ENCODE measurements at places on chromosomes 6 and 20.

DNA sequence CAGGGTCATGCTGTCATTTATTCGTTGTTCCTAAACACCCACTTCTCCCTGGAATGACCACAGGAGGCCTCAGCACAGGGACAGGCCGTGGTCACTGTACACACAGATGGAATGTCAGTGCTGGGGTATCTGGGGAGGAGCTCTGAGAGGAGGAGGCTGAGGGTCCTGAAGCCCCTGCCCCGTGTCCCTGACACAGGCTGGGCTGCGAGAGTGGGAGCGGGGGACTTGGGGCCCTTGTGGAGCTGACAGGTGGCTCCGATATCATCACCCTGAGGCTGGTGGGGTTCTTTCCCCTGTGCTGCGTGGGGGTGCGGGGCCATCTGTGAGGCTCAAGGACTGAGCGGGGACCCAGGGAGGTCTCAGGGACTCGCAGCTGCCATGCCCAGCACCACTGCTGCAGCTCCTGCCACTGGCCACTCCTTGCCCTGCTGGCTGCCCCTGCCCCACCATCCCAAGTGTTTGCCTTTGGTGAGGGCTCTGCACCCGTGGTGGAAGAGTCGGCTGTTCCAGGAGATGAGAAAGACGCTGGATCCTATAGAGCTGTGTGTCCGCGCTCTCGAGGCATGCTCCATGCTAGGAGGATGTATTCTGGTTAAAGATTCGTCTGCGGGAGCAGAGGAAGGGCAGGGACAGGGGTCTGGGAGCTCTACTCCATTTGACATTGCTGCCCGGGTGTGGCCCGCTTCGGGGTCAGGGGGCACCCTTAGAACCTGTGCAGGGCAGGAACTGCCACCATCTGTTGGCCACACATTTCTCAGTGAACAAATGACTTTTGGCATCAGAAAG lies 18.9 kb downstream of the NPEPL1 start:
- no peak for DNase-seq

- DNase-seq, result no peak
Observed at GRCh38 chr6:144394210-144394609, 109.1 kb downstream of the UTRN start.

DNA sequence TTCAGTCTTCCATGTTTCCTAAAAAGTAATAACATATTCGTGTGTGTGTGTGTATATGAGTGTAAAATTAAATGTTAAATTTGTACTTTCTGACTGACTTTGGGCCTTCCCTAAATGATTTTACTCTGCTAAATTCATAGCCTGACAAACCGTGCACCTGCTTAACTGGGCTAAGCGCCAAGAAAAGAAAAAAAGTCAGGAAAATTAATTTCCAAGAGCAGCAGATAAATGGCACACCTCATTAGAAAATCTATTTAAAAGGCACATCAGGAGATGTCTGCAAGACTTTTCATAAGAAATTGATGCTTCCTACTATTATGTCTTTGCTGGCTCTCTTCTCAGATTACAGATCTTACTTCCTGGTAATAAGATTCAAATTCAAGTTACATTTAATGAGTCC lies 72.4 kb downstream of the TRDN start:
- DNase-seq, result no peak

DNA sequence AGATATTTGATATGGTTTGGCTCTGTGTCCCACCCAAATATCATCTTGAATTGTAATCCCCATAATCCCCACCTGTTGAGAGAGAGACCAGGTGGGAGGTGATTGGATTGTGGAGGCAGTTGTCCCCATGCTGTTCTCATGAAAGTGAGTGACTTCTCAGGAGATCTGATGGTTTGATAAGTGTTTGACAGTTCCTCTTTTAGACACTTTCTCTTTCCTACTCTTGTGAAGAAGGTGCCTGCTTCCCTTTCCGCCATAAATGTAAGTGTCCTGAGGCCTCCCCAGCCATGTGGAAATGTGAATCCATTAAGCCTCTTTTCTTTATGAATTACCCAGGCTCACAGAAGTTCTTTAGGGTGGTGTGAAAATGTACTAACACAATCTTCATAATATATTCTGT lies 1404.0 kb upstream of the ADGRB3 start:
- DNase-seq, result no peak

- no peak for DNase-seq
Observed at GRCh38 chr20:48751871-48752270, 75.9 kb downstream of the PREX1 start.

GRCh38 chr6:30847971-30848436 lies 36.3 kb upstream of the DDR1 start:
- DNase-seq, result no peak

DNA sequence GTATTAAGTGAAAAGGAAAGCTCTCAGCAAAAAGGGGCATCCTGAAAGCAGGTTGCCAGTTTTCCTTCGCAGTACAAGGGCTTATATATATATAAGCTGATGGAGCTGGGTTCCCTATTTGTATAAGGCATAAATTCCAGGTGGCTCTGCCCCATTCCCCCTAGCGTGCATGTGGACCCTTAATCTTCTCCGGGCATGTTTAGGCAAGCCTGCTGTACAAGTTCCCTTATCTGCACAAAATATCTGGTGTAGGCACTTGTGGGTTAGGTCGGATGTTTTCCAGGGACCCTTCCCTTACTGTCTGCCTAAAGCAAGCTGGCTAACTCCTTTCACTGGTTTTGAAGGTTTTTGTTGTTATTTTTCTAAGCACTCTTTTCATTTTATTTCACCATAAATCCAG lies 140.7 kb downstream of the FUT9 start:
- DNase-seq, result no peak

DNA sequence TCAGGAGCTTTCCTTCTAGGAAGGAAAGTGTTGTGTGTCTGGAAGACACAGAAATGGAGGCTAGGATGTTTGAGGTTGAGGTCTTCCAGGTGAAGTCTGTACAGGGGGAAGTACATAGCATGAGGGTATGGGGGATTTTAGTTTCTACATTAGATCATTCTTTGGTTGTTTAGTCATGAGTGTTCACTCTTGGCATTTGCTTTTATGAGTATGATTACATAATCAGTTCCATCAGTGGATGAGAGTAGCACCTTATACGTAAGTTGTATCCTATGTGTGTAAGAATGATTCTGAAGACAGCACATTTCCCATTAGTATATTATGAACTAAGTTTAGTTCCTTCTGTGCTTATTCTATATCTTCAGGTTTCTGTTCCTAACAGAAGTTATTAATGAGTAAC lies 1.9 kb downstream of the CDYL start:
- DNase-seq, result no peak

DNA sequence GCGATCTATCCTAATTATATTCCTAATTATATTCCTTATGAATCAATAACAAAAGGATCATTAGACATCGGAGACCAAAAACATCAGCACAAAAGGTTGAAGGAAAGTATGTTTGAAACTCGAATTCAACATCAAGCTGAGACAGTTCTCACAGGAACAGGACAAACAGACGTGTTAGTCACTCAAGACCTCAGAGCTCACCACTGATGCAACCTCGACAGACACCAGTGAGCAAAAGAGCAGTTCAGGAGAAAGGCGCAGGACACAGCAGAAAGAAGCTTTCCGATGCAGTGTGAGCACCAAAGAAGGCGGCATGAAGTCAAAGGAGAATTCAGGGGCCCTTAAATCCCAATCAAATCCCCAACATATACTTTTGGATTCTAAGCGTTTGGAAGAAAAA lies 6.3 kb upstream of the RAMACL start:
- no peak for DNase-seq

GRCh38 chr6:22682979-22683378 lies 113.6 kb downstream of the HDGFL1 start:
- no peak for DNase-seq

DNA sequence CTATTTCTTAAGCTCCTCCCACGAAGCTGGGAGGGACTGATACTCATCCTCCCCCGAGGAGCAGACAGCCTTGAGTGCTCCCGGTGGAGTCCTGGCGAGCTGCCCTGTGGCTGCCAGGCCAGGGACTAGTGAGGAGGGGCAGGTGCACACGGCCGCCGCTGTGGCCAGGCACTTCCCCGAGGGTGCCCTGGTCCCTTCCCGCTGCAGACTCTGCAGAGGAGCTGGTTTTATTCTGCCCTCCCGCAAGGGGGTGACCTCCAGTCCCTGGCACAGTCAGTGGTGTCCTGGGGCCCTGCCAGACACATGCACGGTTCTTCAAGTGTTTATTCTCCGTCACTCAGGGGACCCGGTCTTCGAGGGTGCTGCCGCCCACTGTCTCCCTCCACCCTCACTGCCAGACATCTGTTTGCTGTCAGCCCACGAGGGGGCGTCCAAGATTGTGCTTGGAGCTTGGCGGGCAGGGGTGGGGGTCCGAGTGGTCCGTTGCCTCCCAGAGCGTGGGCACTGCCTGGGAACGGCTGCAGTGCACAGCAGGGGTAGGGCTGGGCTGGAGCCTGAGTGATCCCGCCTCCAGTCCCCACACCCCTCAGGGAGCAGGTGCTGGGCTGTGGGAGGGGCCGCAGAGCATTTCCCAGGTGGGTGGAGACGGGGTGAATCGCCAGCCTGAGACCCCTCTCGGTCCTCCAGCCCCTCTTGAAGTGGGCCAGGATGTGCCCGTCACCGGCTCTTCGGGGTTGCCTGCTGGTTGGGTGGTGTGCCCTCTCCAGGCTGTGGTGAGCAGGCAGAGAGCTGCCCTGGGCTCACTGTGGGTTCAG lies 3.1 kb upstream of the CABLES2 start:
- no peak for DNase-seq

DNA sequence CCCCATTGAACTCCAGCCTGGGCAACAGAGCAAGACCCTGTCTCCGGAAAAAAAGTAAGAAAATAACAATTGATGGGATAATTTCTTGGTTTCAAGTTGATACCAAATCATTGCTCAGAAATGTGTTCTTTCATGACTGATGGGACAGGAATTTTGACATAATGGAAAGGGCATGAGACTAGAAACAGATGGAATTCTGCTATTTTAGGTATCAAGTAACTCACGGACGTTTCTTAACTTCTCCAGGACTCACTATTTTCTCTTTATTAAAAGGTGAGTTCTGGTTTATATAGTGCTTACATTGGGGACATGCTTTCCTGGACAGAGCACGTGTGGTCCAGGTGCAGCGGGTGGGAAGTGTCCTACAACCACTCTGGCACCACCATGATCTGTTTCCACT lies 6.0 kb upstream of the DSP start:
- no peak for DNase-seq

- DNase-seq, result no peak
Observed at GRCh38 chr20:52727740-52728456, 244.3 kb upstream of the TSHZ2 start.

GRCh38 chr6:134846865-134847264 lies 103.0 kb downstream of the ALDH8A1 start:
- no peak for DNase-seq

DNA sequence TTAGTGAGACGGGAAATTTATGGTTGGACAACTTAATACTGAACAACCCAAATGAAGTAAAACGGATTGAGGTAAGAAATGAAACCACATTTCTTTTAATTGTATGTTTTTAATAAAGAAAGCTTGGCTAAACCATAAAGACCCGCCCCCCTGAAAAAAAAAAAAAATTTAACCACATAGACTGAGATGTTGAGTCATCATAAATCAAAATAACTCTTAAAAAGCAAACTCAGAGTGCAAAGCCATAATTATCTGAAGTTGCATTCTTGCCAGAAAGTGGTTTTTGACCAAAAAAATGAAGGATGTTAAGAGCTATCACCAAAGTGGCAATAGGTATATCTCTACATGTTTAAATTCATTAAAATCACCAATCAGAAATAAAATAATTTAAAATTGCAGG lies 101.8 kb upstream of the COL21A1 start:
- DNase-seq, result no peak

DNA sequence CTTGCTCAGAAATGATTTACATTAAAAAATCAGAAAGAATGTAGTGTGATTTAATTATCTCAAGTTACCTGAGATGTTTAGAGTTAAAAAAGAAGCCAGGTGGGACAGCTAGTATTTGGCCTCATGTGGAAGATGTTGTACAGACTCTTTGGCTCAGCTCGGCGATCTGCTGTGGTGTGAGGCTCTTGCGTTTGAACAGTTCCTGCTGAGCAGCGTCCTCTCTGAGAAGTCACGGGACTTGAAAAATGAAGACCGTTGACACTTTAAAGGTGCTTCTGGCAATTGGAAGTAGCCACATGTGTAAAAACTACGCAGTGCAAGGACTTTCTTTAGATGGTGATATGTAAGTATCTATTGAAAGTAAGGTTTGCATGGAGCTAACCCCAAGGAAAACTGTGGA lies 169.0 kb downstream of the BACH2 start:
- no peak for DNase-seq

DNA sequence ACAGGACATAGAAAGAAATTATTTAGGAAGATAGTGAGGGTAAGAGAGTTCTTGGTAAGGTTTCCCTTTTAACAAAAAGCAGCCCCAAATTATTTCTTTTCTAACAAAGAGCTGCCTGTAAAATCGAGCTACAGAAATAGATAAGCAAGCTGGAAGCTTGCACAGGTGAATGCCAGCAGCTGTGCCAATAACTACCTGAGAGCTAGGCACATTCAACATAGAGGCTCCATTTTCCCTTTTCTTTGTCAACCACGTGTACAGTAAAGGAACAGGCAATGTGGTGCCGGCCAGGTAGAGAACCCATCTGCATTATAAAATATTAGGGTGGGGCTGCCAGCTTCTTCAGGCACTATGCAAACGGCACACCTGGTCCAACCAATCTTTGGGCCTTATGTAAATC lies 341.6 kb upstream of the JAG1 start:
- DNase-seq, result no peak

- no peak for DNase-seq
Observed at GRCh38 chr6:169689287-169689686, 12.5 kb downstream of the WDR27 start.

DNA sequence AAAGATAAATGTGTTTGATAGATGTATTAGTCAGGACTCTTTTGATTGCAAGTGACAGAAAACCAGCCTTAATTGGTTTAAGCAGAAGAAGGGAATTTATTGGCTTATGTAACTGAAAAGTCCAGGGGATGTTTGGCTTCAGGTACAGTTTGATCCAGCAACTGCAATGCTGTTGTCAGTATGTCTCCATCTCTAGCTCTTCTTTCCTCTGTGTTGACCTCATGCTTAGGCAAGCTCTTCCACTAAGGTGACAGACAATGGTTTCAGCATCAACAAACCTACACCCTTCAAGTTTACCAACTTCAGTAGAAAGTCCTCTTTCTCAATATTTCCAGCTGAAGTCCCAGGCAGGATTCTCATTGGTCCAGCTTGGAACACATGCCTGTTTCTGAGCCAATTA lies 28.1 kb upstream of the ARFGEF2 start:
- no peak for DNase-seq

- no peak for DNase-seq
Observed at GRCh38 chr20:52496191-52496590, 304.6 kb upstream of the ZFP64 start.

- DNase-seq, result no peak
Observed at GRCh38 chr6:35354361-35355135, 12.2 kb downstream of the PPARD start.

- no peak for DNase-seq
Observed at GRCh38 chr6:42264162-42264851, 46.6 kb upstream of the MRPS10 start.

GRCh38 chr6:579339-579738 lies 77.6 kb downstream of the HUS1B start:
- DNase-seq, result no peak

GRCh38 chr20:11777387-11778205 lies 140.1 kb upstream of the BTBD3 start:
- no peak for DNase-seq

Measured in stimulated activated CD8-positive, alpha-beta memory T cell treated with anti-CD3 and anti-CD28 coated beads, Interleukin-12 subunit alpha, Interleukin-12 subunit beta, amount 100 ng/mL, for 4 hours (primary cell).